ENCODE measurements at places on chromosomes 6 and 20.

DNA sequence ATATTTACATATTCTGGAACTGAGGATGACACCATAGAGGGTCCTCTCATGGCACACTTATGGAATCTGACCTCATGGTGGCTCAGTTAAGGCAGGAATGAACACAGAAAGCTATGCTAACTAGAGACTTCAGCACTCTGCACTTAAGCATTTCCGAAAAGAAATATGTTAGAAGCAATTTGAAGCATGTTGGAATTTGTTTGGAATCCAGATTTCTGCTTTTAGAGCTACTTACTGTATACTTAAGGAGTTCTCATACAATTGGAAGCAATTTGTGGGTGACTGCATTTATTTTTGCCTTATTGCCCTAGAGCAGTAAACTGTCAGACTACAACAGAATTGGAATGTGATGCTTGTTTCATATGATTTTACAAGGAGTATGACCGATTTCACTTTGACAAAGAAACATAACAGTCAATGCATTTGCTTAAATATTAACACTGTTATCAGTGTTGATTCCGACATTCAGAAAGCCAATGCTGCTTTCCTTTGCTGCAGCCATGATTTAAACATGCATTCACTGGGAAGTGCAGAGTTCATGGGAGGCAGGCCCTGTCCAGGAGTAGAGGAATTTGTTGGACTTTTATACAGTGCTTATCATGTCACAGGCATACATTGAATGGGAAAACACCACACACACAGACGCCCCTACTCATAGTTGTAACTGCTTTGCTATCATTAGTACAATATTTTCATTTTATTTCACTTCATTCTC, 244.4 kb downstream of the SAMD5 start:
- DNase-seq, result no peak

DNA sequence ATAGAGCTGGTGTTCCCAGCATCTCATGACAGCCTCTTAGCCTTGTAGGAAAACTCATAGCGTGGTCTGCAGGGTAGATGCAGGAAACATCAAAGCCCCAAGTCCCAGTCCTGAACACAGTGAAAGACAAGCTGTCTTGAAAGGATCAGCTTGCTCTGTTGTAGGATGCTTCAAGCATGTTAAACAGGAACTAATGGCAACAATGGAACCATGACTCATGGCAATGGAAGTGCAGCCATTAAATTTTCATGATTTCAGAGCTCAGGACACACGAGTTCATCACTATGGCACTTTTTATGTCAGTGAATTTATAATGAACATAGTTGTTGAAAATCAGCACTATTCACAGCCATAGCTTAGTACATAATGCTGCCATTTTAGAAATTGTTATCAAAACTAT, 367.7 kb downstream of the KIF16B start:
- DNase-seq, result no peak

- no peak for DNase-seq
Observed at GRCh38 chr6:150929416-150929815, 63.9 kb downstream of the MTHFD1L start.

DNA sequence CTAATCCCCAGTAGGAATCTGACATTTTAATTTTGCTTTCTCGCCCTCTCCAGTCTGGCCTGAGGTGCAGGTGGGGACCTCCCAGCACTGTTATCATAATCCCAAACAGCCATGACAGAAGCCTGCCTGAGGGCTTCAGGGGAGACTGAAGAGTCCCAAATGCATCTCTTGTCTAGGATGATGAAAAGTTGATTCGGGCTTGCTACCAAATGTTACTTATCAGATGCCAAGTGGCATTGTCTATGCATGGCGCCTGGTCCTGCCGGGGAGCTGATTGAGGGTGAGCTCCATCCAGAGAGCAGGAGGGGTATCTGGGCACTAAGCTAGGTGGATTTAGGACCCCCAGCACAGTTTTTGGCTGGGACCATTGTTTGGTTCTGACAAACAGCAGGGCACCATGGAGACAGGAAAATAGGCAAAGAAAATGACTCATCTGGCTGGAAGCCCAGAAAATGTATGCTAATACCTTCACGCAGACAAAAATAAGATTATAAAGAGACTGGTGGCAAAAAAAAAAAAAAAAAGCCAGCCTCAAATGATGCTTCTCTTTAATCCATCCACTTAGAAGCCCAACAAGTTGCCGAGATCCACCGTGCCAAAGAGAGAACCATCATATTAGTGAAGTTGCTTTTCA, 513.7 kb upstream of the SULF2 start:
- no peak for DNase-seq

DNA sequence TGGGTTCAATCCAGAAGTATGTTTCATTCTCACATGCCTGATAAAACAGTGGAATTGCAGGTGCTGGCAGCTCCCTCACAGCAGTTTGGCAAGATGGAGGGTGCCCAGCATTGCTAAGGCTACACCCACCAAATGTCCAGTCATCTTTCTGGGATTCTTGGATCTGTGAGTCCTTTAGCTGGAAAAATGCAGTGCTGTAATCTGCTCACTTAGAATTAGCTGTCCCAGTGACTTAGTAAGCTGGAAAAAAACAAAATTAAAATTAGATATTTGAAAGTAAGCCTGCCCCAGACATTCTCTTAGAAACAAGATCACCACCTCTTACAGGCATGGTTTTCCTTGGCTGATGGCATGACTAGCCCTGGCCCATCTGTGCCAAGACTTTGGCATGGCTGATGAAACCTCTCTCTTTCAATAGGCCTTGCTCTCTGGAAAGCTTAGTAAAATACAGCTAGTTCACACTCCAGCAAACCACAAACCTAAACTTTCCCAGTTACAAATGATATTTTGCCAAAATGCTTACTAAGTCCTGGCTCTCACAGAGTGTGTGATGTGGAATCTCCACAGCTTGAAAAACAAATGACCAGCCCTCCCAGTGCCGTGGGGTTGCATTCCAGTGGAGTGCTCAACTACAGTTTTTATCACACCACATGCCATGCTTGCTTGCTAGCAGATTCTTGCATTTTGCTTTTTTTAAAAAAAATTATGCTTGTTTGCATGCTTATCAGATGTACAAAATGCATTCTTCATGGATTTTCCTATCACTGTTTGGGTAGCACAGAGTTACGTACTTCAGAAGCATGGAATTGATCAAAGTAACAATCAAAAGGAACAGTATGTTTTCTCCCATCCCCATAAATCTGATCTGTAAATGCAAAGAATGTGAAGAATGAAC, 261.5 kb downstream of the EYA4 start:
- DNase-seq, result no peak

GRCh38 chr6:124069230-124069950, 265.7 kb downstream of the NKAIN2 start:
- no peak for DNase-seq

DNA sequence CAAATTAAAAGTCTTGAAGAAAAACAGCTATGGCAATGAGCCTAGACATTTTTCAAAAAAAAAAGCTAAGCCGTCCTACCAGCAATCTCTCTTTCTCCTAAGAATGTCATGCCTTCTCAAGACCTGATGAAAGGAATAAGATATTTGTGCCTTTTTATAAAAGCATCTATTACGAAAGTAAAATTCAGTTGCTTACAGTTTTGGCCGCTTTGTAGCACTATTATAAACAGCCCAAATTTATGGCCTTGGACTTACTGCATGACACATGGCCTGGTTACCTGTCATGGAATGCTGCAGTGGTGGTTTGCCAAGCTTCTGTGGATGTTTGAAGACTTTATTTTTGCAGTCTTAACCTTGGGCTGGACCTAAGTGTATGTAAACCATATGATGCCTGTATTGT, 22.2 kb upstream of the VAPB start:
- DNase-seq, result no peak
